ENCODE measurements at places on chromosomes 6 and 20.

DNA sequence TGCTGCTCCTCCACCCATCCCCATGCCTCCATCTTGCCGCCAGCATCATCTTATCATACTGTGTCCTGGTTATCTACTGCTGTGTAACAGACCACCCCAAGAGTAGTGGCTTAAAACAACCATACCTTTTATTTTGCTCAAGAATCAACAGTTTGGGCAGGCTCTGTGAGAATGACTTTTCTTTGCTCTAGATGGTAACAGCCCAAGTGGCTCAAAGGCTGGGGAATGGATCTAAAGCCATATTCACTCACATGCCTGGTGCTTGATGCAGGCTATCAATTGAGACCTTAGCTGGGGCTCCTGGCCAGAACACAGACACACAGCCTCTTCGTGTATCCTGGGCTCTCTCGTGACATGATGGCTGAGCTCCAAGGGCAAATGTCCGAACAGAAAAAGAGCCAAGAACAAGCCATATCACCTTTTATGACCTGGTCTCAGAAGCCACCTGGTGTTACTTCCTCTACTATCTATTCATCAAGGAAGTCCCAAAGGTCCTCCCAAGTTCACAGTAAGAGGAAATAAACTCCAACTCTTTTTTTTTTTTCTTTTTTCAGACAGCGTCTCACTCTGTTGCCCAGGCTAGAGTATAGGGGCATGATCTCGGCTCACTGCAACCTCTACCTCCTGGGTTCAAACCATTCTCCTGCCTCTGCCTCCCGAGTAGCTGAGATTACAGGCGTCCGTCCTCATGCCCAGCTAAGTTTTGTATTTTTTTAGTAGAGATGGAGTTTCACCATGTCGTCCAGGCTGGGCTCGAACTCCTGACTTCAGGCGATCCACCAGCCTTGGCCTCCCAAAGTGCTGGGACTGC, 159.3 kb upstream of the JARID2 start:
- DNase-seq = peak; percentile 94

GRCh38 chr6:165660857-165661663, 2.0 kb downstream of the PDE10A start:
- DNase-seq = no peak

- DNase-seq = no peak
Observed at GRCh38 chr6:141451511-141452353, 681.0 kb upstream of the GJE1 start.

DNA sequence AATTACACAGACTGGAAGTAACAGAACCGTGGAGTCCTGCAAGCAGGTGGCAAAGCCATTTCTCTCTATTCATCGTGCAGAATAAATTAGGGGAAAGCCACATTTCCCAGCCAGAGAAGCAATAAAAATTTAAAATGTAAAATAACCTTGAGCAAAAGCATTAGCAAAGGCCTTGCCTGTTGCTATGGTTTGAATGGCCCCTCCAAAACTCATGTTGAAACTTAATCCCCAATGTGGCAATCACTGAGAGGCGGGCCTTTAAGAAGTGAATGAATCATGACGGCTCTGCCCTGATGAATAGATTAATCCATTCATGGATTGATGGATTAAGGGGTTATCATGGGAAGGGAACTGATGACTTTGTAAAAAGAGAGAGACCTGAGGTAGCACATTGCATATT, 679.0 kb downstream of the PTPRT start:
- DNase-seq = no peak

- no peak for DNase-seq
Observed at GRCh38 chr6:84979541-84979940, 215.1 kb upstream of the TBX18 start.

DNA sequence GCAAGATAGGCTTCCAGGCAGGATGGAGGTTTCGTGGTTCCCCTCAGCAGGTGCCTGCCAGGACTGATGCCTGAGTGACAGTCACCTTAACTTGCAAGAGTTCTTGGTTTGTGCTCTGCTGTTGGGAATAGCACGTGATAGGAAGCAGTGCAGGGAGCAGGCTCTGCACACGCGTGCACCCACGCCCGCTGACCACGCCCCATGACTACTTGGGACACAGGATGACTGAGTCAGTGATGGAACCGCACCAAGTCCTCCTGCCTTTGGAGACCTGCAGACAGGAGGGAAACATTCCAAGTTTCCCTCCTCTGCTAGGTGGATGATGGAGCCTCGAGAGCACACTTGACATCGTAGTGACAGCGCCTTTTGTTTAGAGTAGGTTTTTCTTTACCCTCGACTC, 164.2 kb downstream of the DTNBP1 start:
- DNase-seq = no peak

DNA sequence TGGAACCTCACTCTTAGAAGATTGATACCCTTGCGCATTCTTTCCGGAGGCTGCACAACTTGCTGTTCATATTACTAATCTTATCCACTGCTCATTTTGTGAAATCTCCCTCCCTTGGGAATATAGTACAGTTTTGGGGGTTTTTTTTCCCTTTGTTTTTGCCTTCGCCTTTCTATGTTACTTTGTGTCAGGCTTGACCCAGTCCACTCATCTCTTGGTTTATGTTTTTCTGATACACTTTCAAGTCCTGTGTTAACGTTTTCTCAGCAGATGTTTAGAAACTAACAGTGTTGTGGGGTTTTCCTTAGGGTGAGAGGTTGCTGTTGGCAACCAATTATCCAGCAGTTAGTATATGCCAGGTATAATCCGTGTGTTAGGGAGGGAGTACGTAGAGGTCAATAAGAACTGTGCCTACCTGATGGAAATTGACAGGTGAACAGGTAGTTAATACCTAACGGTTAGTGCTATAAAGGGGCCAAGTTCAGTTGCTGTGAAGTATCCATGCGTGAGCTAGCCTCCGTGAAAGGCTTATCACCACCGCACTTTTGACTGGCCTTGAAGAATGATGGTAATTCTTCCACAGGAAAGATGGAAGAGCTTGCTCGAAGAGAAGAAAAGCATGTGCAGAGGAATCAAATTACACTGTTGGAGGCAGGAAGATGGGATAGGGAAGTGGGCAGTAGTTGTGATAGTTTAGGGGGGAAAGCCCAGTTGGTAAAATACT, 1.4 kb downstream of the NFYA start:
- no peak for DNase-seq

DNA sequence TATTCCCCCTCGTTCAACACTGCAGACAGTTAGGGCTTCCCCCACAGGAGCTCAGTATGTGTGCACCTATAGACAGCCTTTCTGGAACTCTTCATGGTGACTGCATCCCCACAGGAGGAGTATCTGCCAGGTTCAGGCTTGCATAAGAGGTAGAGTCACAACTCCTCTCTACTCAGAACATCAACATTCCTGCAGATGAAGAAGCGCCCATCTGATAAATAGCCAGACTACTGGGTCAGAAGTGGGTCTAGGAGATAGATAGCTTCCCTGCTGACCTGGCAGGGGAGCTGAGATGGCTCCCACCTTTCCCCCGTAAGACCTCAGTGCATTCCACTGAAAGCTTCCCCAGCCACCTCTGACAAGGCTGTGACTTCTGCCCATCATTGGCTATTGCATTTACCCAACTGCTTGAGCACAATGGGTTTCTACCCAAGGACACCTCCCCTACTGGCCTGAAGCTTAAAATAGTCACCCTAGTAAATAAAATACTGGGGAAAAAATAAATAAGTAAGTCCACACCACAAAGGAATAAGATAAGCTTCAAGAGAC, 125.1 kb downstream of the CDK19 start:
- no peak for DNase-seq

DNA sequence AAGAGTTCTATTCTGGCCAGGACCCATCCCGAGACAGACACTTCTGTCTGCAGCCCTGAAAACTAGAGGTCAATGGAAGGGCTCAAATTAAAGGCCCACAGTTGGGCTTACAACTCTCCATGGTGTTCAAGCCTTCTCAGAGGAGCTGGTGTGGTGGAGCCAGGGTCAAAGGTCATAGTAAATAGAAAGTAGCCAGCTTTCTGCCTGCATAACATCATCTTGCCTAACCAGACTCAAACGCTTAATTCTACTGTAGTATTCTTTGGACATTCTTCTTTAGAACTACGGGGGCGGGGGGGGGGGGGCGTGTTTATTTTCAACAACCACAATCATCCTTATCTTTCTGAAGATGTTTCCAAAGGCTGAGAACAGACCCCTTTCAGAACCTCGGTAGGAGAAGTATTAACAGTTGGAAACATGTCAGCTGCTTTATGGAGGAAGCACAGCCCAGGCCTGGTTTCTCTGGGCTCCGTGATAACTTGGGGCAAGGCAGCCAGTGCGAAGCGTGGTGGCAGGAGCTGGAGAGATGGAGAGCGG, 1.5 kb upstream of the RREB1 start:
- DNase-seq = no peak

GRCh38 chr20:24968278-24968800, 19.3 kb downstream of the CST7 start:
- DNase-seq = no peak

DNA sequence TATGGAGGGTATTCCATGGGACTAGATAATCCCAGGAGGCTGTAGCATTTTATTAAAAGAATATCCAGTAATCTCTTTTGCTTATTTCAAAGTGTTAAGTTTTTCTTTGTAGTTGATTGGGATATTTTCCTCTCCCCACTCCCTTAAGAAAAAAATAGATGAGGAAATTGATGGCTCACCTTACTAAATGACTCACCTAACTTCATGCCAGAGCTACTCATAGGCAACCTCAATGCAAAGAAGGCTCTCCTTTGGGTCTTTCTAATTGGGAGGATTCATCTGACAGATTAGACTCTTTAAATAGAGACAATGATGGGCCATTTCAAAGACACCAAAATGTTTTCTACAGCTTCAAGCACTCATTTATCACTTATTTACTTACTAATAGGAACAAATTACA, 528.5 kb upstream of the BTBD3 start:
- DNase-seq = no peak

DNA sequence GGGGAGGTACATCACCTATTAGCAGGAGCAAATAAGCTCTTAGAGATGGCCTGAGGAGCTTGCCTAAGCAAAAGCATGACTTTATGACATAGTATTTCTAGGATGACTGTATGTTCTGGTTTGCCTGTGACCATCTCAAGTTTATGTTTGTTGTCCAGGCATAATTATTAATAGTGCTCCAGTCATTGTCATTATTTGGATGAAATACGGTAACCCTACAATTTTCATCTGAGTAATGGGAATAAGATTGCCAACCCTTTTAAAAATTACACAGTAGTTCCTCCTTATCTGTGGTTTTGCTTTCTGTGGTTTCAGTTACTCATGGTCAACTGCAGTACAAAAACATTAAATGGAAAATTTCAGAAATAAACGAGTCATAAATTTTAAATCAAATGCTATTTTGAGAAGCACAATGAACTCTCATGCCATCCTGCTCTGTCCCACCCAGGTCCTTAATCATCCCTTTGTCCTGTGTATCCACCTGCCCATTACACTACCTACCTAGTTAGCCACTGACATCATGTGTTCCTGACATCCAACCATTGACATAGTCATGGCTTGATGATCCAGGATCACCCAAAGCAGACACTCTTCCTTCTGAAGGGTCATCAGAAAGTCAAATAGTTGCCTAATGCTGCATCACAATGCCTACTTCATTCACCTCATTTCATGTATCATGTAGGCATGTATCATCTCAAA, 27.0 kb upstream of the TFB1M start:
- DNase-seq = no peak

- no peak for DNase-seq
Observed at GRCh38 chr6:52663120-52663935, 7.6 kb upstream of the TMEM14A start.

DNA sequence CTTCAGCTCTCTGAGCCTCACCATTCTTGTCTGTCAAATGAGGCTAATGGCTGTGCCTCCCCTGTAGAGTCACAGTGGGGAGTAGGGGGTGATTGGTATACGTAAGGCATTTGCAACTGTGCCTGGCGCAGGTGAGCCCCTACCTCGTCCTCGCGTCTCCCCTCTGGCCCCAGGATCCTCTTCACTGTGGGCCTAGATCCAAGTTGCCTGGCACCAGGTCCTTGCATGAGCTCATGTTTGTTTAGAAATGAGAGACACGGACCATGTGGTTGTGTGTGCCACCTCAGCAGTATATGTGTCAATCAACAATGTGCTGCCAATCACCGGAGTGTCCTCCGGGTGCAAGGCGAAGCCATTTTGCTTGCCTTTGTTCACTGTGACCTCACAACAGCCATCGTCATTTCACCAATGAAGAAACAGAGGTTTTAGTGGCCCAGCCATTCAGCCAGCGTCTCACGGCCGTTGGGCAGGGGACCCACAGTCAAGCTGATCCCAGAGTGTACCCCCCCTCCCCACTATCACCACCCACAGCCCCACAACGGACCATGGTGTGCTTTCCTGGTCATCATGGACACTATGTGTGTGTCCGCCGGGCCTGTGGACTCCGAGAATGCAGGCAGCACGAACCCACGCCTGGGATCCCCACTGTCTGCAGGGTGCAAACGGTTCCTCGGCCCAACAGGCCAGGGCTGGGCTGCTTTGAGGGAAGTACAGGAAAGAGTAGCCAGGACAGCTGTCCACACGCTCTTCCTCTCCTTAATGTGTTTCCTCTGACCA, 35.9 kb upstream of the STX16 start:
- peak; percentile 76 for DNase-seq

GRCh38 chr6:166223079-166223478, 55.4 kb upstream of the TBXT start:
- DNase-seq = no peak

DNA sequence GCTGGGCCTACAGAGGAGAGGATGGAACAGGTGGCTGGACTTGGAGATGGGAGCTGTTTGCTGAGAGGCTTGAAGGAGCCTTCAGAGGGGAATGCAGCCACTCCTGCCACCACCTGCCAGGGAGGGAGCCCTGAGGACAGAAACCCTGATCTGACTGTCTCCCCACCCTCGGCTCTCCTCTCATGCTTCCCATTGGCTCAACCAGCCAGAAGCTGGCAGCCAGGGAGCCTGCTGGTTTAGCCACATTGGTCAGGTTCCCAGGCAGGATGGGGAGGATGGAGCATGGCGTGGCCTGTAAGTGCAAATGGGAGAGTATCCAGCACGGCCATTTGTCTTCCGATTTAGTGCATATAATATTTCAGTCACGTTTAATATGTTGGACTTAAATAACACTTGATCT, 12.8 kb downstream of the TREM1 start:
- no peak for DNase-seq

DNA sequence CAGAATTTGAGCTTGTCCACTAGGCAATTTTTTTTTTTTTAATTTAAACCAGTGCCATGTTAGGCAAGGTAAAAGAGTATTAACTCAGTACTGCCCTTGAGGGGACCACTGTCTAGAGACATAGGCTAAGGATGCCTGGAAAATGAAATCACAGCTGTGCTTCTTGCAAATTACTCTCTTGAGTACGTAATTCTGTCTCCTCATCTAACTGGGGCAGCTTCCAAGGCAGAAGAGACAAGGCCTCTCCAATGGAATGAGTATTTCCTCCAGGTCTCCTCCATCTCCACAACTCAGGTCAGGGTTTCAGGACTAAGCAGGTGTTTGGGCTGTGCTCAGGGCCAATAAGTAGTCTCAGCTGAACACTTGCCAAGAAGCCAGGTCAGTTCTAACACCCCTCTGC, 33.8 kb upstream of the MRPS10 start:
- no peak for DNase-seq

All from LNCaP clone FGC (cell line).